ENCODE measurements at places on chromosomes 11 and 22.
A peak's percentile ranks its signal among the peaks of the same experiment; 100 is the strongest.

DNA sequence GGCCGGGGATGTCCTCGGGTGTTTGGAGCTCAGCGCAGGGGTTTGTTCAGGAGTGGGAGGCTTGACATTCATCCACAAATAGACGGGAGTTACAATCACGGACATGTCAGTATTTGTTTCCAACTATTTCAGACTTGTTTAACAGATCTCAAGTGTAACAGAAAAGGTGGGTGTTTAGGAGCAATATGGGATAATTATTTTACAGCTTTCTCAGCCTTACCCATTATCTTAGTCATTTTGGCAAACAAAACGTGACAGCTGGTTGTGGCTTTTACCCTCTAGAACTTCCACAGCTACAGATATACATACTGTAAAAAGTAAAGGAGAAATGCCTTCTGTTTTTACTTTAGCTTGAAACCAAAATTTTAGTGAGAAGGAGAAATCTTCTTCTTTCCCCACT, 178.7 kb upstream of the TMEM45B start:
- DNase-seq: no peak

- DNase-seq: no peak
Measured at GRCh38 chr11:23684701-23685100, 812.2 kb upstream of the LUZP2 start.

DNA sequence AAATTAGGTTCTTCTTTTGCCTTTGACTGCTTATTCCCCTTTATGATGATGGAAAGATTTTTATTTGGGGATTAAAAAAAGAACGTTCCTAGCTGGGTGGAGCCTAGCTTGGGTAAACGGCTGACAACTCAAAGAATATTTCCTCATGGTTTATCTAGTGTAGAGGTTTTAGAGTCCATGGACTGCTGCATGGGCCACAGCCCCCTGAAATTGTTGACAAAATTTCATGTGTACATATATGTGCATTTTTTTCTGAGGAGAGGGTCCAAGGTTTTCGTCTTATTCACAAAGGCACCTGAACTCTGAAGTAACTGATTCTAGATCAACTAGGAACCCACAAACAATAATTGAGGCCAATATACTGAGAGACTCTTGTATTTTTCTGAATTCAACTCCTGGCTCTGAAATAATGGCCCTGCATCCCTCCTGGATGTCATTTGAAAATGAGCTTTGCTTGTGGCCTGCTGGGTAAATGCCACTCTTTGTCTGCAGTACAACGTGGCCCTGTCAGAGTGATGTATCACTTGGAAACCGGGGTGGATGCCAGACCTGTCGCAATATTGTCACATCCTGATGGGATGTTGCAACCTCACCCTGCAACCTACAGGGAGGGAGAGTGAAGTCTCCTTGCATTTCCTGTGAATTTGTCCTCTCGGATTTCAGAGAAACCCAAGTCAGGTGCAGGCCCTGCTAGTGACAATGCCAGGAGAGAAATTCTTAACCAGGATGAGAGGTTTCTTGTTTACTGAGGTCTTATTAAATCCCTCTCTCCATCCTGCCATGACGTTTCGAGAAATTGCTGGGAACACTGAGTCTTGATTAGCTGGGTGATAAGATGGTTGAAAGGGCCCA, 33.8 kb downstream of the EHF start:
- no peak for DNase-seq

GRCh38 chr11:15547685-15548084, 433.0 kb downstream of the INSC start:
- DNase-seq: no peak

- peak; percentile 37 for DNase-seq
Measured at GRCh38 chr11:70568035-70568813, 169.9 kb downstream of the CTTN start.

GRCh38 chr11:26974069-26974783, 19.7 kb upstream of the FIBIN start:
- no peak for DNase-seq

DNA sequence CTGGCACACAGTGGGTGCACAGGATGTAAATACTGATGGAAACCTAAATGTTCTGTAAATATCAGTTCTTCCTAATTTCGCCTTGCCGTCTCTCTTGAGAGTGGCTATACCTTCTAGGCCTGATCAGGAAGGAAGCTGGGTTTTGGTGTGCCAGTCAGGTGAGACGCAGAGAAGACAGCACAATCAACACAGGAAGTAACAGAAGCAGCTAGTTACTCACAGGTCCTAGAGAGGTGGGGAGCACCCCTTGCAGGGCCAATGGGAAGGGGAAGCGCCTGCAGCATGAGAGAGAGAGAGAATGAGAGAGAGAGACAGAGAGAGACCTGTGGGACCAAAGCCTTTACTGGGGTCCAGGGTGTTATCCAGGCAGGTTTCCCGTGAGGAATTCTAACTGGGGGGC, 80.8 kb downstream of the FBLN1 start:
- no peak for DNase-seq

DNA sequence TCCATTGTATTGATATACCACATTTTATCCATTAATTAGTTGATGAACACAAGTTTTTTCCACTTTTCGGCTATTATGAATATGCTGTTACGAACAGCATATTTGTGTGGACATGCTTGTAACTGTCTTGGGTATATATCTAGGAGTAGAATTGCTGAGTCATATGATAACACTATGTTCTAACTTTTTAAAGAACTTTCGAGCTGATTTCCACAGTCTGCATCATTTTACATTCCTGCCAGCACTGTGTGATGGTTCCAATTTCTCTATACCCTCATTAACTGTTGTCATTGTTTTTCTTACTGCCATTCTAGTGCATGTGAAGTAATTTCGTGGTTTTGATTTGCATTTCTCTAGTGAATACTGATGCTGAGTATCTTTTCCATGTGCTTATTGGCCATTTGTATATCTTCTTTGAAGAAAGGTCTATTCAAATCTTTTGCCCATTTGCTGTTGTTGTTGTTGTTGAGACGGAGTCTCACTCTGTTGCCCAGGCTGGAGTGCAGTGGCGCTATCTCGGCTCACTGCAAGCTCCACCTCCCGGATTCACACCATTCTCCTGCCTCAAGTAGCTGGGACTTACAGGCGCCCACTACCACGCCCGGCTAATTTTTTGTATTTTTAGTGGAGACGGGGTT, 7.4 kb upstream of the RCE1 start:
- DNase-seq: no peak

GRCh38 chr11:2270322-2271076, at the start of gene ASCL2:
ASCL2 (minus strand) TSS chr11:2270588; CDS start chr11:2270332, 256 bp downstream.
- no peak for DNase-seq

DNA sequence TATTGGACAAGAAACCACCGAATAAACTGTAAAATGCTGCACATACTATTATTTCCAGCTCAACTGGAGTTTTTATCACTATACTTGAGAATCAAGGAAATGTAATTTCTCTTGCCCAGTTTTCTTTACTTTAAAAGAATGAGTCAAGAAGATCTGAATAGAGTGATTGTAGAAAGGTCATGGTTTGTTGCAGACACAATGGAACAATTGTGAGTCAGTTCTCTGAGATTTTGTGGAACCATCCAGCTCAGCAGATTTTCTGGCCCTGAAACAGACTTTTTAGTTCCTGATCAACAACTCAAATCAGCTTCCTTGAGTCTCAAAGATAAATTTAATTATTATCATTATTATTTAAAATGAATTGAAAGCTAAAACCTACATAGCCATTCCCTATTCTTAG, 1.3 kb downstream of the TCN1 start:
- no peak for DNase-seq

DNA sequence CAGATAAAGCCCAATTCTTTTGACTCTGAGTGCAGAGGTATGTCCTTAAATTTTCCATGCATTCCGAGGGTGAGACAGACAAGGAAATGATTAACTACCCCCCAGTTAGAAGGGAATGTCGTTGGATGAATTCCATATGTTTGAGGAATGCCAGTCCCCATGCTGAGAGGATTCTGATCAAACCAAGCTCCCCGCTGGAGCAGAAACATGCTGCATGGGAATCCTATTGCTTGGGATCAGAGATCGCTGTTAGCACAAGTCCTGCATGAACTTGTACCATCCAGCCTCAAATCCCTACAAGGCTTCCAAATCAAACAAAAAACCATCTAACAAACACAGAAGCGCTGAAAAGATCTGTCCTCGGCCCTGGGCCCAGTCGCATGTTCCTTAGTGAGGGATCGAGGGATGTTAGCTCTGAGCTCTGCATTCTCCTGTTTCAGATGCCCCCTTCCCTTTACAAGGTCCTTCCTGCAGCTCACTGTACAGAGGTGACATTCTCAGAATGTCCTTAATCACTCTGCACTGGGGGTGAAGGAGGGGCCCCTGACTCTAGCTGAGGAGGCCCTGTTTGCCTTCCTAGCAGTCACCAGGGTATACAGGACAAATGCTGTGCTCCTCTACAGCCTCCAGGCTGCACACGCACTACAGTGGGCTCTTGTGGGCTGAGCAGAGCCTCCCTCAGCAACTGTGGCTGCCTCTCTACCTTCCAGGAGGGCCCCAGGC, 353.4 kb downstream of the TENM4 start:
- no peak for DNase-seq

DNA sequence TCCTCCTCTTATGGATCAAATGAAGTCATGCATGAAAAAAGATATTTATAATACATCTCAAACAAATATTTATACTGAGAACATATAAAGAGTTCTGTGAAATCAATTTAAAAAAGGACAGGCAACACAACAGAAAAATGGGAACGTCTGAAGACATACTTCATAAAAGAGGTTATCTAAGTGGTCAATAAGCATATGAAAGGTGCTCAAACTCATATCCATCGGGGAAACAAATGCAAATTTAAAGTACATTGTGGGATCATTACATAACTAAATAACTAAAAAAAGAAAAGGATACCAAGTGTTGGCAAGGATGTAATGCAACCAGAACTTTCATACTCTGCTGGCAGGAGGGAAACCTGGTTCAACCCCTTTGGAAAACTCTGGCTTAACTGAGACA, 22.3 kb downstream of the TPST2 start:
- DNase-seq: no peak

DNA sequence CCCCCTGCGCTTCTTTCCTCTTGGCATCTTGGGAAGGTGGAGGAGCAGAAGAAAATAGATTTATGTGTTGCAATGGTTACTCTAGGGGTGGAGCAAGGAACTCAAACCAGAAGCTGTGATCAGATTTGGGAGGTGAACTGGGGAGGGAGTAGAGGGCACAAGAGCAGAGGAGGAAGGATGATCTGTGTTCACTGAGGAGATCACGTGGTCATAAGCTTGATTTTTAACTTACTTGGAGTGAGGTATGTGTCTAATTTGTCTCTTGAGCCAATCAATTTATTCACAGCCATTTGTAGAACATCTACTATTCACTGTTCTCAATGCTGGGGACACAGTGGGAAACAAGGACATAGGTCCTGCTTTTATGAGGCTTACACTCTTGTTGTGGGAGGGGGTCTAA, 24.8 kb upstream of the CD82 start:
- no peak for DNase-seq

DNA sequence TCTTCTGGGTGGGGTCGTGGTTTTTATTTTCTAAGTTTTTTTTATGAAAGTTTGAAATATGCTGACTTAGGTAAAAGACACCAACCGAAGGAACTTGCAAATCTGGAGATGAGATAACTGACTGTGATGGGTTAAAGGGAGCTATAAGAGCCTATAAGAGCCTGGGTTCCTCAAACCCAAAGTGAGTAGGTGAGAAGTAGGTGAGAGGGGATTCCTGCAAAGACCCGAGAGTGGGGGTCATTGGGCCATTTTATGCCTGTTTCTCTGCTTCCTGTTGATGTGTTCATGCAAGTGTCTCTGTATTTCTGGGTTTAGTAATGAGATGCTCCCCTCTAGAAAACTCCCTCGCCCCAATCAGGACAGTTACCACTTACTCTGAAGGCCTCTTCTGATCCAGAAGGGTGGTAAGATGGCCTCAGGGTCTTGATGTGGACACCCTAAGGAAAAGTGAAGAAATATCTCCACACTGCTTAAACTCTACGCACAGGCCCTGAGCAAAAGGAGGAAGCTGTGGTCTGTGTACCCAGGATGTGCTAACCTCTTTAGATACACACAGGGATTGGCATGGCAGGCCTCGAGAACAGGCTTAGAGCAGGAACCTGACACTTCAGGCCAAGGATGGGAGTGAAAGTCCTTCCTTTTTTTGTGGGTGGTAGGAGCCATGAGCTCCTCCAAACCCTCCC, 1.8 kb downstream of the FLI1 start:
- DNase-seq: no peak

- DNase-seq: no peak
Measured at GRCh38 chr22:30731658-30732057, 37.0 kb downstream of the OSBP2 start.

- DNase-seq: no peak
Measured at GRCh38 chr11:91947215-91947820, 277.3 kb upstream of the FAT3 start.

GRCh38 chr11:117606790-117607189, 190.2 kb downstream of the DSCAML1 start:
- DNase-seq: no peak

GRCh38 chr11:113035708-113036107, 74.5 kb downstream of the NCAM1 start:
- DNase-seq: no peak

DNA sequence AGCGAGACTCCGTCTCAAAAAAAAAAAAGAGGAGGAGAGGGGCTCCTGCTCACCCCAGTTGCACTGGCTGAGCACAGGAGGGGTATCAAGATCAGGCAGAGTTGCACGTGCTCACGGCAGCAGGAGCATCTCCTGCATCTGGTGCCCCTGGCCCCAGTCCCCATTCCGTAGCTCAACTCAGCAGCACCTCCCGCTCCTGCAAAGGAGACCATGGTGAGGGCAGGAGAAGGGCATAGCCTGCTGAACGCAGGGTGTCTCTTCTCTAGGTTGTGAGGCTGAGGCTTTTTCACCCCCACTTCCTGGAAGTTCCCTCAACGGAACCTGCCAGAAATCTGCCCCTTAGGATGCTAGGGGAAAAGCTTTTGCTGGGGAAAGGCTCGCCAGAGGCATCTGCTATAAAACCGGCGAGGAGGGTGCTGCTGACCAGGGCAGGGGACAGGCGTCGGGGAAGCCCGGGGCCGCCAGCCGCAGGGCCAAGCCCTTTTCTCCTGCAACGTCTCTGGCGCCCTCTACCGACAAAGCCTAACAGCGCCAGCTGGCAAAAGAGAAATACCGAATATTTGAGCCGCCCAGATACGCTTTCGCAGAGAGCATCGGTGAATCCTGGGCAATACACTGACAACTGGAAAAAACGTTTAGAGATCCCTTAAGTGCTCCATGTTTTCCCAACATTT, 1.0 kb upstream of the PPP6R2 start:
- DNase-seq: peak; percentile 70

DNA sequence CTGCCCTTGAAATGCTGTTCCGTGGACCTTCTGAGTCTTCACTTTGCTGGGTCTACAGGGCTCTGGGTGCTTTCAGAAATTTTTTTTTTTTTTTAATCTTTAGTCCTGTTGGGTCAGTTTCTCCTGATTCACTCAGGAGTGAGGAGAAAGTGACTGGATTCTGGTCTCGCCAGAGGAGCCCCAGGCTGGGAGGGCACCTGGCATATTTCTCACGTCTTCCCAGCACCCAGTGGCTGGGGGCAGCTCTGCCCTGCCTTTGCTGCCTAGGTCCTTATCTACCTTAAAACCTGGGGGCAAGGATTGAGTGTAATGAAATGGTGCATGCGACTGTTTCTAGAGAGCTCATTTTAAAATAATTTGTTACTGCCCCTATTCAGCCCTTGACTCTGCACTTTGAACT, 23.3 kb downstream of the SAMM50 start:
- DNase-seq: no peak

Data from right renal cortex interstitium (tissue), 3 donors.